ENCODE measurements at places on chromosomes 4 and X. TPM values are rescaled to one million over a fixed set of nuclear protein-coding genes. Genes with fewer than 3 reads are reported as not detected.

Gene GYPE
- 1.5 TPM for total RNA-seq

Gene SORBS2
- total RNA-seq: 166 TPM

Gene NSDHL
- 9.4 TPM for total RNA-seq

Gene CT45A3
- not detected for total RNA-seq

Gene SPP1
- total RNA-seq: 179 TPM

Gene CHRDL1
- total RNA-seq: 107 TPM

Gene USP17L5
- total RNA-seq: not detected

Gene IL2RG
- total RNA-seq: 2.6 TPM

Gene IL3RA
- total RNA-seq: 5.4 TPM

Measured in posterior vena cava (tissue), 2 donors.